ENCODE measurements at places on chromosomes 5 and 9.

DNA sequence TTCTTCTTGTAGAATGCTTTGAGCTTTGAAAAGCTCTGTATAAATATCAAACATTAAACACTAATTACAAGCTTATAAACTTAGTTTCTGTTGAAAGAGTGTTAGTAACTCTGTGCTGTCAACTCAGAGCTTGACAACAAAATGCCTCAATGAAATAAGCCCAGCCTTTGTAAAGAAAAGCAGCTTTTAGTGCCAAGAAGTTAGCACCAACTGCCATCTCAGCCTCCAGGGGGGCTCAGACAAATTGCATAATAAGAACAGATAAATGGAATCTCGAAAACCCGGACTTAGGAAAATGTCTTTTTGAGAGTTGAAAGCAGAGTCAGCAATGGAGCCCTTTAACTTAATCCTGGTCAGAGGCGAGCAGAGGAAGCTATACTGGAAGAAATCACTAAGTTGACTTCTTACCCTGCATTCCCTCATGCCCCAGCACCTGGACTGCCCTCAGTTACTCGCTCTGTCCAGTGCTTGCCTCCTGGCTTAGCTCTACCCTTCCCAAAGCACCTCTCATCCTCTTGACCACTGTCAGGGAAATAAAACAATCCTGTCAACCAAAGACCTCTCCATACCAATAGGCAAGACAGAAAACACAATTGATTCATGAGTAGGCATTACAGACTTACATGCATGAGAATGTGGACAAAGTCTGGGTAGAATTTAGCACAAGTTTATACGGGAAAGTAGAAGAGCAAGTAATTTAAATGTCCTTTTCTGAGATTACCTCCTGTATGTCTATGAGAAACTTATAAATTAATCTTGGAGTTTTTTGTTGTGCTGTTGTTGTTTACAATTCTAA lies 352.7 kb downstream of the ZNF608 start:
- DNase-seq: no peak

GRCh38 chr9:93569621-93570174 lies 6.7 kb upstream of the PHF2 start:
- DNase-seq: no peak

DNA sequence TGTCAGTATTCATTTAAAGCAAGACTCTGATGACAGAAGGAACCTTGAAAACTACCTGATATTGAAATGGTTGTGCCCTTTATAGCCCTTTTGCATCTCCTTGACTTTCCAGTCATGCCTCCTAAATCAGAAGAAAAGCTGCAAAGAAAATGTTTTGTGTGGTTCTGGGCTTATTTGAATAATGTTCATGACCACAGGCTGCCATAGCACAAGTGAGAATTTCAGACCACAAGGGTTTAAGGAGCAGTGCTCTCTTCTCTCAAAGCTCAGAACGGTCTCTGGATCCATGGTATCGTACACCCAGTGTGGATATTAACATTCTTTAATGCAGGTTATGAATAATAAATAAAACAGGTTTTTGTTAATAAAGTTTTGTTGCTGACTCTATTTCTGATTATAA lies 54.2 kb downstream of the GPR107 start:
- no peak for DNase-seq

GRCh38 chr5:66066826-66067225 lies 77.3 kb upstream of the SREK1 start:
- DNase-seq: no peak

GRCh38 chr5:133406977-133407632 lies 205.2 kb downstream of the FSTL4 start:
- DNase-seq: no peak

- no peak for DNase-seq
Measured at GRCh38 chr9:123678038-123678877, 251.7 kb downstream of the DENND1A start.

GRCh38 chr5:123084730-123085605 lies 4.1 kb upstream of the PRDM6 start:
- DNase-seq: no peak

DNA sequence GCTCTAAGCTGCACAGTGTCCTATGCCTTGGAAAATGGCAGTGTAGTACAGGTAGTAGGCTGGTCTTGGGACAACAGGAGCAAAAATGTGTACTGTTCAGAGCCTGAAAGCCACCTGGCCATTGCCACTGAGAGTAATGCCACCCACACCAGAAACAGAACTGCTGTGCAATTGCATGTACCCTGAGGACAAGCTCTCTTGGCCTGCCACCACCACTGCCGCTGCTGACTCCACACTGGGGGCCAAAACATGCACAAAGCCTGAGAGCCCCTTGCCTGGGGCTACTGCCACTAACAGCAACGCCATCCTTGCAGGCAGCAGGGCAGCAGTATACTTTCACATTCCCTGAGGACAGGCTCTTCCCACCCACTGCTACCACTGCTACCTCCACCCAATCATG lies 251.9 kb upstream of the CDH12 start:
- DNase-seq: no peak

DNA sequence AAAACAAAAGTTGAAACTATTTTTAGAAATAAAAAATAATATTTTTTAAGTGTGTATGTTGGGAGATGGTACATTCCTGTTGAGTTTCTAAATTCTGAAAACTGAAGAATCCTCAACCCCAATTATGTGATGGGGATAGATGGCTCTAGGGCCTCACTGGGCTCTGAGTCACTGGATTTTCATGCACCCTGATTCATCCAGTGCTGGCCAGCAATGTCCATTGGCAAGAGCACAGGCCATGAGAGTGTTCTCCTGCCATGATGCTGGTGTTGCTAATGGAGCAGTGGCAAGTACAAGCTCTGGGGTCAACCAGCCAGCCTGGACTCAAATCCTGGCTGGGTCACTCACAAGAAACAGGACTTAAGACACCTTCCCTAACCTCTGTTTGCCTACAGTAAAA lies 23.3 kb downstream of the SMIM23 start:
- DNase-seq: no peak

- DNase-seq: no peak
Measured at GRCh38 chr9:83280268-83280667, 217.3 kb upstream of the RASEF start.

DNA sequence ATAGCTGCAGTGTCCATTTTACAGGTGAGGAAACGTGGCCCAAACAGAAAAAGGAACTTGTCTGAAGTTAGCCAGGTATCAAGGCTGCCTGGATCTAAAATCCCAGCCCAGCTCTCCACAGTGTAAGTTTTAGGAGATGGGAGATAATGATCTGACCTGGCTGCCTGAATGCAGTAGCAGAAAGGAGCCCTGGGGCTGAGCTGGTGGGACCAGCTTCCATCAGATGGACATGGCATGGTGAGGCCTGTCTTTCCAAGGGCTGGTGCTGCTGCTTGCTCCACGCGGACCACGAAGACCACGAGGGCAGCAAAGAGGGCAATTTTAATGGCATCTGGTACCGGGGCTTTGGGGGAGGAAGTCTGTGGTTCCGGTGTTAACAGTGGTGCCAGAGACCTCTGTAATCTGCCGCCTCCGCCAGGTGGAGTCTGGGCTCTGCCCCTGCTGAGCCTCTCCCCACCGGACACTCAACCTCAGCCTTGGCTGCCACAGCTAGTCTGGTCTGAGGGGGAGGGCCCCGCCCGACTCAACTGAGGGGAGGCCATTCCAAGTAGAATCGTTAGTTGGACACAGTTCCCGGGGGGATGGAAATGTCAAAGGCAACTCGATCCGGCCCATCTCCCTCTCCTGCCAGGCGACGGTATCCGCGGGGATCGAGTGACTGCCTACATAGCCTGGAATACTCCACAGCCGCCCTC lies 650 bp downstream of the MYORG start:
- DNase-seq: no peak

DNA sequence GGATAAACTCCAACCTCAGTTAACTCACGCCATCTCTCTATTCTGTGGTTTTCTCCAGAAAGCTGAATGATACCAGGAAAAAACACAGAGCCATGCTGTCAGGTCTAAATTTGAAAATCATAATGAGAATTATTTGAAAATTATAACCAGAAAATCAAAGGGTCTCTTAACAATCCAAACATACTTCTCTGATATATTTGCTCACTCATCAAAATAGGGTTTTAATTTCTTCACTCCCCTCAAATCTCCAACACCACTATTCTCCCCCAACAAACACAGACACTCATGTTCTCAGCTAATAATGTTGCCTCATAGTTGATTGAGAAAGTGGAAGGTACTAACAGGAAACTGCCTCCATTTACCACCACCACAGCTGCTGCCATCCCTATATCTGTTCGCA lies 375.5 kb downstream of the TLE1 start:
- DNase-seq: no peak
